Hematopoietic multipotent progenitor cell treated with erythropoietin and hydrocortisone succinate and interleukin-3 and kit ligand, for 8 days (in vitro differentiated cells): ENCODE measurements at places on chromosomes 3 and 15.

DNA sequence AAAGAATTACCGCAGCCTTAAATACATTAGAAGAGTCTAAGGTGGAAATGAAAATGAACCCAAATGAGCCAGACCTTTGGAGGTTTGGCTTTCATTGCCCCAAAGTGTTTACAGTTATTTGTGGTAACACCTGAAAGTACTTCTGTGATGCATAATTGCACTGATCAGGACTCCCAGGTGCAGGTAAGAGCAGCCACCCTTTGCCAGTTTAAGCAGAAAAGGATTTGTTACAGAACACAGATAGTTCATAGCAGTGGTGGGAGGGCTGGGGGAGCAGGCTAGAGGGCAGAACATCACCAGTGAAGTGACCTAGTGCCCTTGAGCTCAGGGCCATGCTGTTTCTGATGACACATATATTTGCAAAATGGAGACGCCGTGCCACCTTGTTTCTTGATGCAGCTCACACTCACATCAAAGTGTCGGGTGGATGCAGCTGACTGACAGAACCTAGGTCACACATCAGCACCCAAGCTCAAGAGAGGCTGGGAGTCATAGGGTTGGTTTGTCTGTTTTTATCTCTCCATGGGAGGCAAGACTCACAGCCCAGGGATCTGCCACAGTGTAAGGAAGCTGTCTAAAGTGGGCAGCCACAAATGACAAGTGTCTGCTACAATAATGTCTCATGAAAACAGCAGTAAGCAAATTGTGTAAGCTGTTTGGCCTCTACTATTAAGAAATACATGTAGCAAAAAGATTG lies 49.1 kb downstream of the NEK11 start:
- DNase-seq: no peak

DNA sequence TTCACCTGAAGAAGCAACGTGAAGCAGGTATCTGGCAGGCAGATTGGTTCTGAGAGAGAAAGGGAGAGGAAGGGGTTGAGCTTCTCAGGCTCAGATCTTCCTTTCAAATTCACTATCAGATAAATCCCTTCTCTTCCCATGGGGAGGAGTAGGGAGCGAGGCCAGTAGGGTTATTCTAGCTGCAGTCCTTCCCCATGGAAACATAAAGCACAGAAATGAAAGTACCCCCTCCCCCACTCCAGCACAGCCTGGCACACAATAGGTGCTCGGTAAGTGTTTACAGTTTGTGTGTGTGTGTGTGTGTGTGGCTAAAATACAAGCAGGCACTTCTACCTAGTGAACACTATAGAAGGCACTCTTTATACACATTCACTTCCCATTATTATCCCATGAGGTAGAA lies 20.8 kb upstream of the VPS8 start:
- no peak for DNase-seq

- DNase-seq: no peak
Measured at GRCh38 chr3:194876403-194877095, 190.9 kb downstream of the FAM43A start.

- DNase-seq: peak; percentile 69
Measured at GRCh38 chr3:170703121-170703588, 117.3 kb upstream of the SLC7A14 start.
